ENCODE measurements at places on chromosomes 16 and 17.

GRCh38 chr16:24253192-24253591, 2.9 kb upstream of the CACNG3 start:
- peak; percentile 60 for DNase-seq

- DNase-seq = no peak
Measured at GRCh38 chr17:1160591-1161390, 19.0 kb downstream of the ABR start.

DNA sequence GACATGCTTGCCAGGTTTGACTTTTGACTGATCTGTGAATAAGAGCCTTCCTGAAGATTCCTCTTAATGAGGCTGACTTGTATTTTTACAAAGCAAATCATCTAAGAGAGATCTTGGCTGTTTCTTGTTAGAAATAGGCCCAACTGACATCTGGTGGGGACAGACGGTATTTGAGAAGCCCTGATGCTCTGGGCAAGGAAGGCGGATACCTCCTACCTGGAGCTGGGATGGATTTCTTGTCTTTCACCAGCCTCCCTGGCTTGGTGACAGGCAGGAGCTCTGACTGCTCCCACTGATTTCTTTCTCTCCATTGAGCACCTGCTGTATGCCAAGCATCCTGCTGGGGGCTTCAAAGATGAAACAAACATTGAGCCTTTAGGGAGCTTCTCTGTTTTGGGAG, 40.4 kb downstream of the AKAP1 start:
- DNase-seq = no peak

- no peak for DNase-seq
Measured at GRCh38 chr16:27312580-27313421, 973 bp upstream of the IL4R start.

GRCh38 chr16:8893426-8893825, 11.3 kb downstream of the LITAFD start:
- DNase-seq = no peak

DNA sequence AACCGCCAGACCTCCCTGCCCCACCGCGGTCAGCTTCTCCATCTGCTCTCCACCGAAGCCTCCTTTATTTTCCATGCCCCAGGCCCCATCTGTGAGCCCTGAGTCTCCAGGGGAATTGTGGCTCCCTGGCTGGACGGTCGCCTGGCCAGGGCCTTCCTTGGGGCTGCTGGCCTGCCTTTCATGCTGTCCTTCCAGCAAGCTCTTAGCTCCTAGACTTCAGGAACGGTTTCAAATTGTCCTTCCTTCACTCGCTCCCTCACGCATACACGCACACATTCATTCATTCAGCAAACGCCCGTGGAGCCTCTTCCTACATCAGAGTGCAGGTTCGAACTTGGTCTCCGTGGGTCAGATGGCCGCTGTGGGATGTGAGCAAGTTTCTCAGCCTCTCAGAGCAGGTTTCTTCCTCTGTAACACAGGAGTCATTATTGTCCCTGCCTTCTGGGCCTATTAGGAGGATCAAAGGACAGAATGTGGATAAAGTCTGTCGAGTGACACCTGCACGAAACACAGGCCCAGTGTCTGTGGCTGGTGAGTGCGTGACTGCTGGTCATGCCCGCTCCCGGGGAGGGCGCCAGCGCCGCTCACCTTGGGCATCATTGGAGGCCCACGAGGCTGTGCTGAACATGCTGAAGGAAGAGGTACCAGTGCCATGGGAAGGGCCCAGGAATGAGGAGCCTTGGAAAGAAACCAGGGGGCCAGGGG, 18.7 kb upstream of the GSE1 start:
- no peak for DNase-seq

- no peak for DNase-seq
Measured at GRCh38 chr16:83802554-83803205, 5.1 kb upstream of the HSBP1 start.

DNA sequence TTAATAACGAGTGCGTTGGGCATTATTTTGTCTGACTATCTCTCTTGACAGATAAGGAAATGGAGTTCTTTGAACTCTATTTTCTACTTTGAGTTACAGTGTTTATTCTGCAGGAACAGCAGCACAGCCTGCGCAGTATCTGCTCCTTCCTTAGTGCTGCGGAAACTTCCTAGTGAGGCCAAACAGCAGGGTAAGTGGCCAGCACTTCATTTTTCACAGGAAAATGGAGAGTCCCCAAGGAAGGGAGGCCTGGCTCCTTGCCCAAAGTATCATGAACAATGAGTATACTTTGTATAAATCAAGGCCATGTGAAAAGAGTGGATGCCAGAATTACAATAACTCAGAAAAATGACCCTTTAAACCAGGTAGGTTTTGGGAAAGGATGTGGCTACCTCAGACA, 140.6 kb downstream of the VPS53 start:
- no peak for DNase-seq

- no peak for DNase-seq
Measured at GRCh38 chr17:71535321-71535720, 585.5 kb upstream of the SOX9 start.

GRCh38 chr17:50205111-50205962, 3.9 kb upstream of the COL1A1 start:
- no peak for DNase-seq

DNA sequence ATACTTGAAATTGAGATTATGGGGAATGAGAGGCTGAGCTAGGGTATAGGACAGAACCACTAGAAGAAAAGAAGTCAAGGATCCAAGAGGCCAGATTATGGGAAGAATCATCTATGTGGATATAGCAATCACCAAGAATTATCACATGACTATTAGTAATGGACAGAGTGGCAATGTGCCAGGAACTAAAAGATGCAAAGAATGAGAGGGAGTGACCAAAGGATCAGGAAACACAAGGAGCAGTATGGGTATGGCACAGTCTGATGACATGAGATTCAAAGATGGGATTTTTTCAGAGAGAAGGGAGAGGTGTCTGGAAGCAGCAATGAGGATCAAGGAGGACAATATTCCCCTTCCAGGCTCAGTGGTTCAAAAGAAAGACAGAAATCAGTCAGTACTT, 212.2 kb downstream of the AATF start:
- DNase-seq = no peak

- DNase-seq = peak; percentile 21
Measured at GRCh38 chr16:89599451-89599858, 14.0 kb upstream of the DPEP1 start.

DNA sequence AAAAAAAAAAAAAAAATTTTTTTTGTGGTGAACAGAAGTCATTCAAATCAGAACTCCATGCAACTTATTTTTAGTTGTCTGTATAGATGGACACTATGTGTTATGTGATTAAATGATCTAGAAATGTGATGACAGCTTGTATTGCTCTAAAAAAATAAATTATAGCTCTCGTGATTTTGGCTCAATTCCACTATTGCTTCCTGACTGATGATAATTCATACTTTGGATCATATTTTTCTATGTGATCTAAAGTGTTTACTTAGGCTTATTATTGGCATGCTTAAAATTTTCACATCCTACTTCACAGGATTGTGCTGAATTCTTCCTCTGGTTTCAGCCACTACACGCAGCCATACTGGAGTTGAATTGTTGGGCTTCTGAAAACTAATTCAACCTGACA, 76.8 kb downstream of the RPGRIP1L start:
- DNase-seq = no peak

DNA sequence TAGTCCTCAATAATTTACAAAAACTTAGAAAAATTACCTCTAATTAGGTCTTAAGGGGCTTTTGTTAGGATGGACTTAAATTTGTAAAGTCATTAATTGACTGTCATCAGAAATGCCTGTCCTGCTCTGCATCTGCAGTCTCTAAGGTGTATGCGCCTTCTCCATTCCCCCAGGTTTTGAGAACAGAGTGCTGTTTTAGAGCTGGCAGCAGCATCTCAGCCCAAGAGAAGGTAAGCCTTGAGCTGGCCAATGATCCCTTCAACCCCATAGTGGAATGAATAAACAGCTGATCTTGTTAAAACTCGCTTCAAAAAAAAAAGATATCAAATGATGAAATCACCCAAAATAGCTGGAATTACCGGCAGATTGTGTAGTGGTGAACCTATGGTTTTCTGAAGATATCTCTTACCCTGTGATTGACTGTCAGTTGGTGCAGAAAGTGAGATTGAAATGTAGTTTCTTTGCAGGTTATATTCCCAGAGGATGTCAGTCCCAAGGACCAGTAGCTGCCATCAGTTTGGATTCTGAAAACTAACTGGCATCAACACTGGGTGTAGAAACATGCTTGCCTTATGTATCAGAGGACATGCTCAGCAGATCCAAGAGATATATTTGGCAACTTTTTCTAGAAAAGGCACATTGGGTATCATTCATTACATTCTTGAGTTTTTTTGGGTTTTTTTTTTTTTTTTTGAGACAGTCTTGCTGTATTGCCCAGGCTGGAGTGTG, 25.7 kb downstream of the TRPV2 start:
- DNase-seq = no peak

DNA sequence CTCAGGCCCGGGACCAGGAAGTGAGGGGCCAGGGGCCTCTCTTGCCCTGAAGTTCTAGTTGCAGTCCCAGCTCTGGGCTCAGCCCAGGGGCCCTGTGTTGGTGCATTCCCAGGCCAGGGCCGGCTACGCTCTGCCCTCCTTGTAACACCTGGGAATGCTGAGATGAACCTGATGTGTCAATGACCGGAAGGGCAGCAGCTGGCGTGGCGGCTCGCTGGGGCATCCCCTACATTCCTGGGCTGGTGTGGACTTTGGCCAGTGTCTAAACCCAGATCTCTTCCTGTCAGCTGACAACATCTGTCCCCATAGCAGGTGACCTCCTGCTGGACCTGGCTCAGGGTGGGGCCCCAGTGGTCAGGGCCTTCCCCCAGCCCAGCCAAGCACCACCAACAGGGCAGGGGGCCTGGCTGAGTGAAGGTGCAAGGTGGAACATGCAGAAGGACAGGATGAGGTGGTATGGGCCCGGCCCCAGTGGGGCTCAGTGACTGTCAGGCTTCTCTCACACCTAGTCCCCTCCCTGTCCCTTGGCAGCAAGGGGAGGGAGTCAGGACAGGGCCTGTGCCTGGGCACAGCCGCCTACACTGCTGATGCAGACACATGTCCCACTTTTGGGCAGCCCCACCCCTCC, 15.9 kb downstream of the FAM83G start:
- DNase-seq = no peak

- DNase-seq = peak; percentile 67
Measured at GRCh38 chr17:74923538-74924249, 379 bp upstream of the OTOP2 start.

GRCh38 chr16:48347191-48347865, 37.9 kb downstream of the SIAH1 start:
- no peak for DNase-seq

- DNase-seq = no peak
Measured at GRCh38 chr16:66850115-66850815, 6.1 kb downstream of the CA7 start.

DNA sequence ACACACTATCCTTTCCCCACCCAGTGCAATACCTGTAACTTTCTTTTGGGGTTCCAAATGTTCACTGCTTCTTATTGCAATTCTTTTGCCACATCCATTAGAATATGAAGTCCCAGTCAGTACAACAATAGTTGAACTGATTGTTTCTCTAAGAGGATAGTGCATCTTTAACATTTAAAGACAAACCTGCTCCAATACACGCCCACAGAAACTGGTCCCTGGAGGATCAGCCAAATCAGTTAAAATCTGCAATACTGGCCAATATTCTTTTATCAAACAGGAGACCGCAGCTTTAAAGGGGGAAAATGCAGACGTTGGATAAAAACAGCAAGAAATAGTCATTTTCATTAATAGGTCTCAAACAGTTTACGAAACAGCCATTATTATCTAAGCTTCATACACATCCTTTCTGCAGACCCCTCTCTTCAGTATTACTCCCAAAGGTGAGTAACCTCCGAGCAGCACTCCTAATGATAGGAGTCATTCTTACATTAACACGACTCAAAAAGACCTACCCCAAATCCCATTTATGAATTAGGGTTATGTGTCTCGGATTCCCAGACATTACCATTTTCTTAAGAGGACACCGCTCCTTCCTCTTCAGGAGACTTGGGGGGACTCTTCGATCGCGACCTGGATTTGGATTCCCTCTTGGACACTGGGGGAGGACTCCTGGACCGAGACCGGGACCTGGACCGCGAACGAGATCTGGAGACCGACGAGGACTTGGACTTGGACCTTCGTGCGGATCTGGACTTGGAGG, 1.4 kb downstream of the SRSF2 start:
- no peak for DNase-seq

GRCh38 chr17:73430165-73430680, 118.4 kb upstream of the CDC42EP4 start:
- no peak for DNase-seq

- DNase-seq = no peak
Measured at GRCh38 chr17:50853015-50853615, 13.0 kb downstream of the TOB1 start.

- DNase-seq = peak; percentile 63
Measured at GRCh38 chr17:27481327-27481726, 25.1 kb downstream of the KSR1 start.

- no peak for DNase-seq
Measured at GRCh38 chr16:46812781-46813540, 18.0 kb downstream of the C16orf87 start.

GRCh38 chr17:9004132-9004960, 17.0 kb upstream of the NTN1 start:
- DNase-seq = no peak

DNA sequence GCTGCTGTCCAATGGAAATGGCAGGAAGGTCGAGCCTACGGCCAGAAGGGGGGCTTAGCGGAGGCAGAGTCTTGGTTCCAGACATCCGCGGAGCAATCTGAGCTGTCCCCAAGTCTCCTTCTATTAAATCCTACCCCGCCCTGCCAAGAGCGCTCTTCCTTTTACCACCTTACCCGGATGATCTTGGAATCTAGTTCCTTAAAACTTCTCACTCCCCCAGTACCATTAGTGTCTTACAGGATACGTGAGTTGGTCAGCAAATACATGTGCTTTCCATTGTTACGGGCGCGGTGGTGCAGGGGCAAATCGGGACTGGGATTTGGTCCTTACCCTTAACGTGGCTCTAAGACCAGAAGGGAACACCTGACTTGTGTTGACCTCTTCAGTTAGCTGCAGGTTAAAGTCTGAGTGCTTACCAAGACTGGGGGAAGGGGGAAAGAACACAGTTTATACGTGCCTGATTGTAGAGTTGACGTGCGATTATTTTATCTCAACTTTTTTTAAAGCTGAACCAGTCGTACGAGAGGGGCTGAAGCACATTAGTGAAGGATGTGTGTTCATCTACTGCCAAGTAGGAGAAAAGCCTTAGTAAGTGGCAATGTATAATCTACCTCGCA, 495 bp downstream of the TXNDC17 start:
- DNase-seq = no peak

DNA sequence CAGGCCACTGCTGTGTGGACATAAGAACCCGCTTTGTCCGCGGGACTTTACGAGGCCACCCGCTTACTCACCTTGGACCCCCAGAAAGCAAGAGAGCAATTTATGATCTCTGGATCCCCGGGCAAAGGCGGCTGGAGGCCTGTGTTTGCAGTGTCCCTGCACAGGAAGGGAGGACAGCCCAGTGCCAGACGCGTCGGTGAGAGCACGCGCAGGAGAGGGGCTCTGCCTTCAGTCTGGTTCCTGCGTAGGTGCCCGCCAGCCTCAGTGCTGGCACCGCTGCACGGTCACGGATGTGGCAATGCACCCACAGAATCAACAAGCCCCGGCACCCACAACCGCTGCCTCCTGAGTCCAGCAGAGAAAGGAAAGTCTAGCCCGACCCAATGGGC, 248.4 kb downstream of the C16orf95 start:
- DNase-seq = no peak

GRCh38 chr17:63442549-63443035, 3.5 kb downstream of the CYB561 start:
- no peak for DNase-seq

All from CD4-positive, alpha-beta T cell treated with Interleukin-17A for 1 hour (primary cell).